Hematopoietic multipotent progenitor cell (in vitro differentiated cells): ENCODE measurements at places on chromosomes 1 and 21. TPM values are rescaled to one million over a fixed set of nuclear protein-coding genes. Genes with fewer than 3 reads are reported as not detected.

HDGF gene
- 68.1 TPM for total RNA-seq

SELP gene
- 7.0 TPM for total RNA-seq

ST6GALNAC3 gene
- total RNA-seq, result under 0.01 TPM

KLHDC8A gene
- total RNA-seq, result under 0.01 TPM

LAMC2 gene
- under 0.01 TPM for total RNA-seq
